ENCODE measurements at places on chromosomes 16 and 17. TPM values are rescaled to one million over a fixed set of nuclear protein-coding genes. Genes with fewer than 3 reads are reported as not detected.
A peak's percentile ranks its signal among the peaks of the same experiment; 100 is the strongest.

DNA sequence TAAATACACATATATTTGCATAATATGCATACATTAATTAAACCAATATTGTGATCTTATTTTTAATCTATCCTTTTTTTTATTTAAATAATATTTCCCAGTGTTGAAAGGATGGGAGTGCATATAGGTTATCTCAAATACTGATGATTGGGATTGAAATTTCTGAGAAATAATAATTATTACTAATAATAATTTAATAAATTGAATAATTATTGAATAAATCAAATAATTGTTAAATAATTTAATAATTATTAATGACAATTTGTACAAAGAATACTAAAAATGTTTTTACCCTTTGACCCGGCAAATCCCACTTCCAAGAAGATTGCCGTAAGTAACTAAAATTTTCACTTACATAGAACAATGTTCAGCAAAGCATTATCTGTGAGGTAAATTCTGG lies 148.9 kb downstream of the ZNF18 start:
- no peak for DNase-seq

GRCh38 chr16:70738083-70738977 lies 52.5 kb upstream of the MTSS2 start:
- DNase-seq: peak; percentile 70

DNA sequence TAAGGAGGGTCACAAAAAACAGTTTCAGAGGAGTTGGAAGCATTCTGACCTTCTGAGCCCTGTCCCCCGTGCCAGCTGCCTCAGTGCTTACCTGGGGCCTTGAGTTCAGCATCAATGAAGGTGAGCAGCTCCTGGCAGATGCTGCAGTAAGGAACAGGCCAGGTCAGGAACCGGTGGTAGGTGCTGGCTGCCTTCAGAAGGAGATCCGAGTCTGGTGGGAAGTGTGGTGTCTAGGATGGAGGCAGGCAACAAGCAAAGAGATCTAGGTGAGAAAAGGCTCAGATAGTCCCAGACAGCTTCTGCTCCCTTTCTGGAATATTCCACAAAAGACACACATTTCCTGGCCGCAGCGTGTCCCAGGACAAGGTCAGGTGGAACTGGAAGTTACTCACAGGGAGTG lies 37.2 kb upstream of the PIK3R6 start:
- no peak for DNase-seq

GRCh38 chr17:5282642-5283217 lies 646 bp downstream of the RABEP1 start:
- DNase-seq: peak; percentile 46

DNA sequence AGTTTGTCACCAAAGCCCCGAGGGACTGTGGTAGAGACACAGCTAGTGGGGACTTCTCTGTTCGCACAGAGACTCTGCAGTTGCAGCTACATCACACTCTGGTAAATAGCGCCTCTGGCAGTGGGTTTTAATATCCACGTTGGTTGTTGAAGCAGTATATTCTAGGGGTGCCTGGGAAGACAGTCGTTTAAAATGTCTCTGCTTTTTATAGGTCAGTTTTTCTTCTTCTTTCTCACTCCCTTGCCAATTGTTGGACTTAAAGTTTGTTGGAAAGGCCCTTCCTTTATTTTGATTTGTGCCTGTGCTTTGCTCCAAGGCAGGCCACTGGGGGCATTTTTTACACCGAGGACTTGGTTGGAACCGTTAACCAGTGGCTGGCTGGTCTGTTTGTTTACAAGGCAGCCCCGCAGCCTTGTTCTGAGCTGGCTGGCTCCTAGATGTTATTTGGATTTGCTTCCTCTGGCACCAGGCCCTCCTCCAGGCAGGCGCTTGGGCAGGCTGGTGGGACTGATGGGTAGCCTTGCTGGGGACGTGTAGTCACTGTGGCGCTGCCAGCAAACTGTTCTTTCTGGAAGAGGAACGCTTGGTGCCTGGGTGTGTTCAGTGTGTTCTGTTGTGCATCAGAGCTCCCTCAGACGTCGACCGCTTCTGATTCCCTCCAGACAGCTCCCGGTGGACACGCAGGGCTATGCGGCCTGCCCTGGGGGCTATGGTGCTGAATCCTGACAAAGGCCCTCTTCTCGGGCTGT lies 218.2 kb upstream of the CHMP6 start:
- no peak for DNase-seq

GRCh38 chr16:86129541-86129940 lies 230.6 kb downstream of the IRF8 start:
- DNase-seq: no peak

- no peak for DNase-seq
Observed at GRCh38 chr16:23482778-23483177, 27.5 kb downstream of the GGA2 start.

GRCh38 chr16:51755039-51755501 lies 604.0 kb upstream of the SALL1 start:
- no peak for DNase-seq

DNA sequence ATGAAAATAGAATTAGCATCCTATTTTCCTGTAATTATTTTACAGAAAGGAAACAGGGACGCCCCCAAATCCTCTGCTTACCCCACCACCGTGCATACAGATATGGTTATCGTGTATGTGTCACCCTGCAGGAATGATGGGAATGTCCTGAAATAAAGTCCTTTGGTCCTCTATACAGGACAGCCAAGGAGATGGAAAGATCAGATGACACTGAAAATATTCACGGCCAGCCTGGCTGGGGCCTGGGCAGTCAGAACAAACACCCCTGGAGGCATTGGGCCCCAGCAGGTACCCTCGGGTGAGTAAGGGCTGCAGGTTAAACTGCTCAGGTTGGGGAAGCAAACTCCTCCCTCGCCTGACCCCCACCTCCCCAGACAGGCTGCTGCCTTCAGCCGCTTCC lies 368.0 kb downstream of the FOXL1 start:
- no peak for DNase-seq

DNA sequence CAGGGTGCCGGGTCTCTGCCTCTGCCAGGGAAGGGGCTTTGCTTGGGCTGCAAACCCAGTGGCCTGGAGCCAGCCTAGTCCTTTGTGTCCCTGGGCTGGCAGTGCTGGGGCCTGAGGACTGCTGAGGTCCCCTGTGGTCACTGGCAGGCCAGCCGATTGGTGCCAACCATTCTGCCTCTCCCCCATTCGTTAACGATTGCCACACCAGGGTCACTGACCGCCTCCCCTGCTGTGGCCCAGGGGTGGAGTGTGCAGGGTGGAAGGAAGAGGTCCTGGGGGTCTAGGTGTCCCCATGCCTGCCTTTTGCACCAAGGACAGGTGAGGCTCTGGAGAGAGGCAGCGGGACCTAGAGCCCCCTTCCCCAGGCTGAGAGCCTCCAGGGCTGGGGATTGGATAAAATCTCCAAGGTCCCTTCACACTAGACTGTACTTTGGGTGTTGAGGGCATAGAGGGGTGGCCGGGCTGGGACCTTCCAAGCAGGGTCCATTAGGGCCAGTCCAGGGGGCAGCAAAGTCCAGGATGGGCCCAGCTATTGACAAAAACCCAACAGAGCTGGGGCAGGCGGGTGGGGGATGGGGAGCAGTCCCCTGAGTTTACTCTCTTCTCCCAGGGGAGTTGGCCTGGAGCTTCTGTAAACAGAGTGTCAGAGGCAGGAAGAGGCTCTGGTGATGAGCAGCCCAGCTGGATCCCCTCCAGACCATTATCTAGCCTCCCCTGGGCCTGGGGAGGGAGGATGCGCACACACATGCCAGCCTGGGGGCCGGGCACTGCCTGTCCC lies 1.1 kb downstream of the VASN start:
- peak; percentile 74 for DNase-seq

DNA sequence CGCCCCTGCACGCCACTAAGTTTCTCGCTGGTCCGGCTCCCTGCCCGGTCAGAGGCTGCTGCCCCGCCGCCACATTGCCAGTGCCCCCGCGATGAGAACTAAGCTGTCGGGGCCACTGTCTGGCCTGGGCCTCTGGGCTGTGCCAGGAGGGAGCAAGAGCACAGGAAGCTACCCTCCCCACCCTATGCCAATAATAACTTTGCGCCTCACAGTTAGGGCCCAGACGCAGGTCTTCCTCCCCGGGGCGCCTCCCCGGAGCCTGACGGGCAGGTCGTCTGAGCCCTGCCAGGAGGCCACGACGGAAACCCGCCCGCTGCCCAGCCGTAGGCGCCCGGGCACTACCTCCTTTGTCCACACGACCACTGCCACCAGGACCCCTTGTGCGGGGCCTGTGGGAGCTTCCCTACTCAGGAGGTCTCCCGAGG lies 1.5 kb downstream of the ZFPM1 start:
- peak; percentile 62 for DNase-seq

GRCh38 chr16:57039148-57039812 lies 49.9 kb downstream of the NLRC5 start:
- DNase-seq: no peak

GRCh38 chr17:2854143-2855055 lies 58.2 kb downstream of the RAP1GAP2 start:
- no peak for DNase-seq

DNA sequence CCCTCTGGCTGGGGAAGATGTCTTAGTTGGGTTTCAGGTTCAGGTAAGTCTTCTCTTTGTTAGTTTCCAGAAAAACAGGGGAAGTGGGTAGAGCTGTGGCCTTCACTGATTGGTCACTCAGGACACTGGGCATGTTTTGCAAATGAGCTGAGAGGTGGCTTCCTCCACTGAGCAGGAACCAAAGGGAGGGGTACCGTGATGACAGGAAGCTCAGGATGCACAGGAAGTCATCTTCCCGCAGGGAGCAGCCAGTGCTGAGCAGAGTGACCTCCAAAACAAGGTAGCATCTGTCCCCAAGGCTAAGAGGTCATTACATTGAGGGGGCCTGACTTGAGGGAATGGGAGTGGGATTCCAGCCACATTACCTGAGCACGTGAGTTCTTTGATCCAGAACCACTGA lies 5.6 kb downstream of the NT5C start:
- no peak for DNase-seq

DNA sequence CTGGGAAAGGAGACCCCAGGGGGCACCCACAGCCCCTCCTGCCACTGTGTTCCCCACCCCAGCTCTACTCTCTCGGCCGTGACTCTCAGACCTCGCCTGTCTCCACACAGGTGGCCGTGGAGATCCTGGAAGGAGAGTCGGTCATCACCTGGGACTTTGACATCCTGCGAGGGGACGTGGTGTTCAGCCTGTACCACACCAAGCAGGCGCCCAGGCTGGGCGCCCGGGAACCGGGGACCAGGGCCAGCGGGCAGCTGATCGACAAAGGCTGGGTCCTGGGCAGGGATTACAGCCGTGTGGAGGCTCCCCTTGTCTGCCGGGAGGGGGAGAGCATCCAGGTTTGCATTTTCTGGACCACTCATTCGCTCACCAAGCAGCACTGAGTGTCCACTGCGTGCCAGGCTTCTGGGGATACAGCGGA lies 25.4 kb downstream of the NAGPA start:
- no peak for DNase-seq

DNA sequence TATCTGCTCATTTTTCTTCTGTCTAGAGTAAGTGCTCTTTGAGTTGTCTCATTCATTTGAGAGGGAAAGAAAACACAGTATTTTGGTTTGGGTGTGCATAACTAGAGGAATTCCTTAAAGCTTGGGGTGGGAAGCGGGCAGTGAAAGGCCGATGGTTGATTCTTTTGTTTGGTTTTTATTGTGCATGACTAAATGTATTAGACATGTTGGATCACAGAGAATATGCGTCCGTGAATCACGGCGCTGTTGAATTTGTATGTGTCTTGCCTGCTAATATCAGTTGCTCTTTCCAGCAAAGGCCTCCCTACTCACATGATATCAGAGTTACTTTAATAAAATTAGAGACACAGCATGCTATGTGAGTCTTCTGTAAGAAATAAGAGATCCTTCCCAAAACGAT lies 180.0 kb downstream of the CHD9NB start:
- no peak for DNase-seq

- peak; percentile 86 for DNase-seq
Observed at GRCh38 chr16:10619271-10619849, 39.0 kb upstream of the EMP2 start.

DNA sequence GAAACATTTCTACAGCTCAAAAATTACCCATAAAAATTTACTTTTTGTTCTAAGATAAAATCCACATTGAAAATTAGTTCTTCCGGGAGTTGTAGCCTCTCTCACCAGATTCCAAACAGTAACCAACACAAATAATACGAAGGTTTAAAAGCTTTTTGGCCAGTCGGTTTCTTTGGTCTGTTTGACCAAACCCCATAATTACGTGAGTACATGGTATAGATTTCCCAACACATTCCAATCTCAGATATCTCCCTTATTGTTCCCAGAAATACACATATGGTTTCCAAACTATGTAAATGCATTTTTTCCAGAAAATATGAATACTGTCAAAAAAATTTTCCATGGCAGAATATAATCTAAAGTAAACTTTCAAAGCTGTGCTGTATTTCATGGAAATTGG lies 722.0 kb downstream of the KCNJ2 start:
- DNase-seq: no peak

- DNase-seq: no peak
Observed at GRCh38 chr17:63834431-63835166, 7.1 kb upstream of the FTSJ3 start.

DNA sequence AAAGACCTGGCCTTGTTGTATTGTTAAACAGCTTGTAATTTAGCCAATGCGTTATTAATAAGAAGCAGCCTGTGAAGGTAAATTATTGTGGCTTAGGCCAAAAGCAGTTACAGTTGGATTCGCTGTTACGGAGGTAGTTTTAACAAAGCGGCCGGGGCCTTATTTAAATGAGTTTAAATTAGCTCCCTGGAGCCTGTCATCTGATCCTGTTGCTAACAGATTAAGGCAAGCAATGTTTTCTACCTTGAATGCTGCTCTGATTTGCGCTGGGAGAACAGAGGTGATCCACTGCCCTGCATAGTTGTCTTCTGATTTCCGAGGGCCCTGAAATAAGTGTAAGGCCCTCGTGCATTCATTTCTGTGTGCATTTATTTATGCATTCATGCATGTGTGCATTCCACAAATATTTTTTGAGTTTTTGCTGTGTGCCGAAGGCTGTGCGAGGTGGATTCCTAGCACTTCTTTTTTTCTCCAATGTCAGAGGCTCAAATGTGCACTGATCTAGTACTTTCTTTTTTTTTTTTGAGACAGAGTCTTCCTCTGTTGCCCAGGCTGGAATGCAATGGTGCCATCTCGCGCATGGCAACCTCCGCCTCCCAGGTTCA lies 10.9 kb downstream of the SEC14L5 start:
- no peak for DNase-seq

The CEP295NL gene
- polyA plus RNA-seq: not detected

The FA2H gene
- not detected for polyA plus RNA-seq

The HSF5 gene
- not detected for polyA plus RNA-seq

The ITGAX gene
- 1.1 TPM for polyA plus RNA-seq

The IL34 gene
- polyA plus RNA-seq: 0.43 TPM

The XYLT1 gene
- 0.25 TPM for polyA plus RNA-seq

The CACNG5 gene
- polyA plus RNA-seq: not detected

The NUDT7 gene
- 30.2 TPM for polyA plus RNA-seq

The TAC4 gene
- polyA plus RNA-seq: not detected

The ARHGAP44 gene
- polyA plus RNA-seq: 0.33 TPM

The ITGAL gene
- 4.3 TPM for polyA plus RNA-seq

The CDH5 gene
- polyA plus RNA-seq: 5.5 TPM

The C16orf95 gene
- 4.1 TPM for polyA plus RNA-seq

The OR1A1 gene
- not detected for polyA plus RNA-seq

The SECTM1 gene
- 5.7 TPM for polyA plus RNA-seq

The MLKL gene
- polyA plus RNA-seq: 3.2 TPM

The LRRC75A gene
- 0.42 TPM for polyA plus RNA-seq

The TLCD3A gene
- 2.3 TPM for polyA plus RNA-seq

The CIBAR2 gene
- not detected for polyA plus RNA-seq

The SLC38A8 gene
- polyA plus RNA-seq: 1.0 TPM

The CES5A gene
- 0.96 TPM for polyA plus RNA-seq

The RND2 gene
- 2.1 TPM for polyA plus RNA-seq
